Activated T-helper 2 cell treated with anti-CD3 and anti-CD28 coated beads, Interferon-gamma antibody, Interleukin-2, Interleukin-4, amounts not matched to agents 10 μg/mL and 5 μg/mL and 100 μg/mL, durations not matched to agents 14 hours and 24 hours and 36 hours (primary cell): ENCODE measurements at places on chromosomes 5 and 9. TPM values are rescaled to one million over a fixed set of nuclear protein-coding genes. Genes with fewer than 3 reads are reported as not detected.

Gene CTSL
- total RNA-seq, result 13.4 and 14.1 TPM in 2 replicates

Gene DAPK1
- 38.6 and 39.1 TPM in 2 replicates for total RNA-seq

Gene FBXW11
- 47.3 and 51.4 TPM in 2 replicates for total RNA-seq

Gene PCDHAC2
- total RNA-seq, result not detected in 2 replicates

Gene LCN15
- not detected in 2 replicates for total RNA-seq

Gene SV2C
- total RNA-seq, result 0.05 and 0.32 TPM in 2 replicates

Gene PRUNE2
- 0.27 and 0.53 TPM in 2 replicates for total RNA-seq

Gene EGFLAM
- total RNA-seq, result not detected in 2 replicates

Gene SLC34A3
- not detected in 2 replicates for total RNA-seq

Gene MAMDC4
- 19.0 and 21.0 TPM in 2 replicates for total RNA-seq

- H3K4me3 ChIP-seq, result no peak overlapping the region
- H3K4me1 ChIP-seq, result no peaks in the 10 kb centered on the region
Measured at GRCh38 chr5:171162596-171162995, 146.5 kb upstream of the TLX3 start.

GRCh38 chr9:105969636-105970035 lies 275.3 kb downstream of the TMEM38B start:
- H3K27ac ChIP-seq, result no peak overlapping the region
- H3K36me3 ChIP-seq, result no peaks in the 10 kb centered on the region
- no peaks in the 10 kb centered on the region for H3K4me1 ChIP-seq
- no peak overlapping the region for H3K4me3 ChIP-seq
- no peak for DNase-seq
- H3K27me3 ChIP-seq, result no peaks in the 10 kb centered on the region

GRCh38 chr5:85049020-85049419 lies 664.3 kb upstream of the EDIL3 start:
- no peaks in the 10 kb centered on the region for H3K4me1 ChIP-seq
- H3K27ac ChIP-seq, result no peak overlapping the region

DNA sequence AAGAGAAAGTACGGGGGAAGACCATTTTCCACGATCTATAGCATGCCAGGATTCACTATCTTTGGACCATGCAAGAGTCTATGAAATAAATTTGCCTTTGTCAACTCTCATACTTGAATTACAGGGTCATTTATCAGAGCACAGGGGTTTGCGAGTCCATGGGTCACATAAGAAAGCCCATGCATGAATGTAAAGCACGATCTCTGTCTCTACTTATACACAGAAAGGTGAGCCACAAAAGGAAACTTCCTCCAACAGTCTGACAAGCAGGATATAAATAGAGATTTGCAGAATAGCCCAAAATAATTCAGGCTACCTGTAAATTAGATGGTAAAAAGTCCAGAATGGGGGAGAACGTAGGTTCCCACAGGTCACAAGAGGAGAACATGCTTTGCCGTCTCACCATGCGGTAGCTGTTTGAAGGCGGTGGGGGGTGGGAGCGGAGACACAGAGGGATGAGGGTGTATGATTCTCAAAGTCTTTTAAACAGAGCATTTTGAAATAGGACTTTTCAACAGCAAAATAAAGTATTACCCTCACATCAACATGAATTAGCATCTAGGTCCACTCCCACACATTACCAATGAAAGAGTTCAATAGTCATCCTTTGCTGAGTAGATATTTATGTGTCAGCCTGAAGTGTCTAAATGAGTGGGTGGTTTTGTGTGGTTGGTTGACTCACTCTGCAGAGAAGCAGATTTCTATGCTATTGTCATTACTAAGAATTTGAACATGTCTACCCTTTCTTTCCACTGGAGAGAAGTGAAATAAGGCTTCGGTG lies 279.7 kb downstream of the EBF1 start:
- no peaks in the 10 kb centered on the region for H3K27me3 ChIP-seq
- no peak for DNase-seq
- H3K36me3 ChIP-seq, result peaks cover 3% of the 10 kb centered on the region
- H3K27ac ChIP-seq, result peak overlapping the region; percentile 18
- no peak overlapping the region for H3K4me3 ChIP-seq

- no peak overlapping the region for H3K4me3 ChIP-seq
- H3K36me3 ChIP-seq, result no peaks in the 10 kb centered on the region
- H3K4me1 ChIP-seq, result no peaks in the 10 kb centered on the region
Measured at GRCh38 chr9:110758201-110758600, 89.6 kb downstream of the MUSK start.

DNA sequence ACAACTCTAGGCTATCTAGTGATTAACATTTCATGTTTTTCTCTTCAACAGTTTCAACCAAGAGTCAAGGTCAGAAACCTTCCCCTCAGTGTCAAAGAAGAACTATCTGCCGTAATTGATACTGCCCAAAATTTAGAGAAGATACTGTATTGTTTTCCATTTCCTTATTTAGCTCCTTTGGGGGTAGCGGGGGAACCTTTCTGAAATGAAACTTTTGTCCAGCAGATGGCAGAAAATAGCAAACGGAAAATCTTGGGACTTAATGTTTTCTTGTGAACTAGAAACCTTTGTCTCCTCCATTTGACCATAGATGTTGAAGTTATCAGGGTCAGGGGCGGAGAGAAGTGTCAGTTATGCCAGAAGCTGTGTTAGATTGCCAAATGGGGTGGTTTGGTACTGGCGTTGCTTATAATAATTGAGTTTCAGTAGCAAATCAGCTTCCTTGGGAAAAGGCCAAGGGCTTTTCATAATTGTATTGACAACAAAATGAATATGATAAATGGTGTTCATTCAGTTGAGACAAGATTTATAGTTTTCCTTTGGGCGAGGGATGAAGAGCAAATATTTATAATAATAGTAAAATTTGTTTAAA lies 101.7 kb upstream of the TLX3 start:
- peaks cover 11% of the 10 kb centered on the region for H3K27me3 ChIP-seq
- no peak overlapping the region for H3K27ac ChIP-seq
- H3K36me3 ChIP-seq, result no peaks in the 10 kb centered on the region
- H3K4me1 ChIP-seq, result no peaks in the 10 kb centered on the region

GRCh38 chr9:36258208-36258995 lies at the start of gene GNE:
GNE (minus strand) TSS chr9:36258448; CDS start chr9:36249355, 9,093 bp downstream.
- peaks cover 7% of the 10 kb centered on the region for H3K36me3 ChIP-seq
- DNase-seq, result peak; percentile 97
- peaks cover 7% of the 10 kb centered on the region for H3K4me1 ChIP-seq
- peak within 1 kb of the TSS; percentile 84 for H3K27ac ChIP-seq
- peak within 1 kb of the TSS; percentile 86 for H3K4me3 ChIP-seq

- peaks cover 3% of the 10 kb centered on the region for H3K4me1 ChIP-seq
- no peak for DNase-seq
Measured at GRCh38 chr9:127809540-127810377, 7.1 kb downstream of the FPGS start.

DNA sequence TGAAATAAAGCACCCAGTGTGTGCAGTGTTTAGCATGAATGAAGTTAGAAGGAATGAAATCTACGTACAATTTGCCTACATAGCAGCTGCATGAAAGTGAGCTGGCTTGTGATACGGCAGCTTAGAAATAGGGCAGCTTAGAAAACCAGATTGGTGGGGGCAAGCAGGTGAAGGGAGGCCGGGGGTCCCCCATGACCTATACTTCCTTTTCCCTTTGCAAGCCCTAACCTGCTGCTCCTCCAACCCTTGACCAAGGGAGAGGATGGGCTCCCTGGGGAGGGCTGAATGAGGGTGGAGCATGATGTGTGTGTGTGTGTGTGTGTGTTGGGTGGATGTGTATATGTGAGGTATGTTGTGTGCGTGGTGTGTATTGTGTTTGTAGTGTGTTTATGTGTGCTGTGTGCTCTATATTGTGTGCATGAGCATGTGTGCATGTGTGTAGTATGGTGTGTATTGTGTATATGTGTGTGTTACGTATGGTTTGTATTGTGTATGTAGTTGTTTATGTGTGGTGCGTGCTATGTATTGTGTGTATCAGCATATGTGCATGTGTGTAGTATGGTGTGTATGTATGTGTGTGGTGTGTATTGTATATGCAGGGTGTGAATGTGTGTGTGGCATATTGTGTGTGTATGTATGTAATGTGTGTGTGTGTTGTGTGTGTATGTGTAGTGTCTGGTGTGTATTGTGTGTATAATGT lies 72.1 kb downstream of the TENT4A start:
- H3K4me1 ChIP-seq, result peaks cover 7% of the 10 kb centered on the region
- H3K27me3 ChIP-seq, result peaks cover 4% of the 10 kb centered on the region
- no peak overlapping the region for H3K4me3 ChIP-seq
- H3K27ac ChIP-seq, result no peak overlapping the region
- no peaks in the 10 kb centered on the region for H3K36me3 ChIP-seq

DNA sequence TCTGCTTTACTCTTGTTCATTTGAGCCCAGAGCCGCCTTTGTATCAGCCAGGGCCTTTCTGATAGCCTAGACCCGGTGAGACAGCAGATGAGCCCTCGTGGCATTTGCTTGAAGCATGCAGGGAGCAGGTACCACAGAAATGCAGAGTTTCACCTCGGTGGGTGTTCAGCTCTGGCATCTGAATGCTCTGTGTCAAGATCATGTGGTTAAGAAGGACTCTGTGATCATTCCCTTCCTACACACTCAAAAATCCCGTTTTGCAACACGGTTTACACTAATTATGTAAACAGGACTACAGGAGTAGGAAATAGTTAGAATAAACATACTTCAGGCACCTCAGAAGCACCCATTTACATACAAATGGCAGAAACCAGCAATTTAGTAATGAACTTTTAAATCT lies 67.2 kb downstream of the MVB12B start:
- H3K27ac ChIP-seq, result no peak overlapping the region
- no peak overlapping the region for H3K4me3 ChIP-seq
- no peaks in the 10 kb centered on the region for H3K36me3 ChIP-seq
- peaks cover 15% of the 10 kb centered on the region for H3K27me3 ChIP-seq

DNA sequence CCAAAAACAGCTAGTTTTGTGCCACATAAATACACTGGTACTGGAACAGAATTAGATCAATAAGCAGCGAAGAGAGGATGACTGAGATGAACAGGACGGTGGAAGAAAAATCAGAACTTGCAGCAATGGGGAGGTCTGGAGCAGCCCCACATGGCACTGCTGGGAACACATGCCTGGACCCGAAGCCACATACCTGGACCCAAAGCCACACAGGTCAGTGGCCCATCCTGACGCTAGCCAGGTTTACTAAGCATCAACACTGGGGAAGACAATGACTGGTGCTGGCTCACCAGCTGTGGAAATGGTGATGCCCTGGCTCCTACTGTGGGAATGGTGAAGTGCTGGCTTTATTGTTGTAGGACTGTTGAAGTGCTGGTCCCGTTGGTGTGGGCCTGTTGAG lies 139.7 kb upstream of the IRX4 start:
- DNase-seq, result no peak
- no peak overlapping the region for H3K4me3 ChIP-seq
- no peak overlapping the region for H3K27ac ChIP-seq
- no peaks in the 10 kb centered on the region for H3K36me3 ChIP-seq

- H3K4me3 ChIP-seq, result no peak overlapping the region
- H3K4me1 ChIP-seq, result peaks cover 34% of the 10 kb centered on the region
- no peaks in the 10 kb centered on the region for H3K36me3 ChIP-seq
- H3K27me3 ChIP-seq, result no peaks in the 10 kb centered on the region
- DNase-seq, result no peak
- peak overlapping the region; percentile 58 for H3K27ac ChIP-seq
Measured at GRCh38 chr9:89690334-89690912, 85.6 kb downstream of the GADD45G start.

DNA sequence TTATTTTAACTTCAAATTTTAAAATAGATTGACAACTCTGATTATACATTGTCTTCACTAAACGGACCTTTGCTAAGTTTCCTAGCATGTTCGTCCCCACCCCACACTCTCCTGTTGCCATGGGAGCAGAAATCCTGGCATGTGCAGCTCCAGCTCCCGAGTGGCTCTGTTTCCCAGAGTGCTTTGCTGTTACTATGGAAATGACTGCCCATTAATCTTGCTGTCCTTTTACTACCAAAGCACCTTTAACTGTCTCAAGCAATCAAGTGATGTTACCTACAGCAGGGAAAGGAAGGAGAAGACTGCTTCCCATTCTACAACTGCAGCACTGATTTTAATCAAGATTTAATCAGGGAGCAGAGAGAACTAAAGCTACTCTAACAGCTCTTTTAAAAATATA lies 212.0 kb upstream of the KIF2A start:
- H3K4me1 ChIP-seq, result peaks cover 4% of the 10 kb centered on the region
- no peaks in the 10 kb centered on the region for H3K36me3 ChIP-seq
- H3K27me3 ChIP-seq, result peaks cover 3% of the 10 kb centered on the region
- no peak for DNase-seq
- no peak overlapping the region for H3K27ac ChIP-seq

DNA sequence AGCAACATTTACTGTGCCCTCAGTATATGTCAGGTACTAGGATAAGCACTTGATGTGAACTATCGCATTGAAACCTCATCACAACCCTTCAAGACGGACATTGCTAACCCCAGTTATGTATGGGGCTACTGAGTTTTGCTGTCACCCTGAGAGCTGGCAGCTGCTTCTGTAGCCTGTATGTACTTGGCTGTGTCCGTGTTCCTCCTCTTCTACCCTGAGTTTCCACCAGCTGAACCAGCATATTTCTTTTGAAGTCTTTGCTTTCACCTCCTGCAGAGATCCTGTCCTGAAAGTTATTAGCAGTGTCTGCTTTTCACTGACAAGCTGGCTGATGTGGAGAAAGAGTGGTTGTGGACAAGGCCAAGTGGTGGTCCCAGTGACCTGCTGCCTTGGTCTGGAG lies 63.3 kb downstream of the ADGRV1 start:
- DNase-seq, result no peak
- no peaks in the 10 kb centered on the region for H3K27me3 ChIP-seq
- H3K36me3 ChIP-seq, result no peaks in the 10 kb centered on the region
- no peak overlapping the region for H3K4me3 ChIP-seq

DNA sequence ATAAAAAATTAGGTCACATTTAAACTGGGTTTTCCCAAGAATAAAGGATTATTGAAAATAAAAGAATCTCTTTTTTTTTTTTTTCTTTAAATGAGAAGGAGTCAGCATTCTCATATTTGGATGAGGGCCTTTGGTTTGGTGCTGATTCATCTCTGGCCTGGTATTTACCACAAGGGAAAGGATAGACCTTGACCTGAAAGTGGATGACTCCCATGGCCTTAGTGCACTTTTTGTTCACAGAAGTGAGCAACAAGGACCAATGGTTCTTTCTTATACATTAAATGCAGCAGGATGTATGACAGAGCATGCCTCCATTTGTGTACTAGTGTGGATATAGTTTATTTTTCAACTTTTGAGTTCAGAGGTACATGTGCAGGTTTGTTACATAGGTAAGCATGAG lies 6.9 kb downstream of the YTHDC2 start:
- no peaks in the 10 kb centered on the region for H3K27me3 ChIP-seq

GRCh38 chr5:59208474-59208873 lies 625.6 kb downstream of the RAB3C start:
- peaks cover 7% of the 10 kb centered on the region for H3K27me3 ChIP-seq
- H3K4me1 ChIP-seq, result peaks cover 27% of the 10 kb centered on the region
- H3K4me3 ChIP-seq, result no peak overlapping the region
- no peak for DNase-seq
- no peak overlapping the region for H3K27ac ChIP-seq

- peaks cover 11% of the 10 kb centered on the region for H3K27me3 ChIP-seq
- no peak overlapping the region for H3K27ac ChIP-seq
- H3K4me3 ChIP-seq, result no peak overlapping the region
- no peaks in the 10 kb centered on the region for H3K4me1 ChIP-seq
- no peak for DNase-seq
Measured at GRCh38 chr5:96522635-96523355, 89.7 kb upstream of the PCSK1 start.
